ENCODE measurements at places on chromosomes 11 and 22.

DNA sequence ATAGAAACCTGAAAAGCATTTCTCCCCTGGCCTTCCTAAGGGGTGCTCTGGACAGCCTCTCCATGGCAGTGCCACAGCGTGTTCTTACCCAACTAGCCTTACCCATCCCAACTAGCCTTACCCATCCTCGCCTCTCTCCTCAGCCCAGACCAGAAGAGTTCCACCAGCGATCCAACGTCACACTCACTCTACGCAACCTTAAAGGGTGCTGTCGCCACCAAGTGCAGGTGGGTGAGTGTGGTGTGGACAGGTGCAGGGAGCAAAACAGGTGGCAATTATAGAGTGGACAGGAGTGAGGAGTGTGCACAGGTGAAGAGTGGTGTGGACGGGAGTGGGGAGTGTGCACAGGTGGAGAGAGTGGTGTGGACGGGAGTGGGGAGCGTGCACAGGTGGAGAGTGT lies 17.8 kb downstream of the TMEM121B start:
- no peak for DNase-seq

GRCh38 chr11:64852804-64853509 lies 8.5 kb upstream of the CDC42BPG start:
- no peak for DNase-seq

- no peak for DNase-seq
Measured at GRCh38 chr11:74571062-74571399, 21.4 kb upstream of the POLD3 start.

DNA sequence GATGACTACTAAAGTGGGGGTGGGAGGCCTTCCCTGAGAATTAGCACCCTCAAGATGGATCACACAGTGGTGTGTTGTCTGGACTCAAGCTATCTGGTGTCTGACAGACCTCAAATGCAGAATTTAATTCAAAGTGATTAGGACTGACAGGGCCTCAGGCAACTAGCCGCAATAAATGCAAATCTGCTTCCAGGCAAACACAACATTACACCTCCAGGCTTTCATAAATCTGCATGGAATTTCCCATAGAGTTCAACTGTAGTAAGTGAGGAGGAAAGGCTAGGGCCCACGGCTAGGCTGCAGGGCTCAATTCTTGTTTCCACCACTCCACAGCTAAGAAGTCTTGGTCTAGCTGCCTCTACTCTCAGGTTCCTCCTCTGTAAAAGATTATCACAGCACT lies 331.4 kb downstream of the LARGE1 start:
- DNase-seq = no peak

- DNase-seq = no peak
Measured at GRCh38 chr11:67233584-67234190, 32.6 kb upstream of the GRK2 start.

GRCh38 chr11:85947431-85948272 lies 92.5 kb downstream of the CCDC83 start:
- no peak for DNase-seq

GRCh38 chr11:43959321-43959995 lies 17.0 kb downstream of the C11orf96 start:
- no peak for DNase-seq

GRCh38 chr11:130042093-130042591 lies 27.6 kb upstream of the APLP2 start:
- no peak for DNase-seq

GRCh38 chr22:47445716-47446290 lies 683.4 kb downstream of the TBC1D22A start:
- no peak for DNase-seq

DNA sequence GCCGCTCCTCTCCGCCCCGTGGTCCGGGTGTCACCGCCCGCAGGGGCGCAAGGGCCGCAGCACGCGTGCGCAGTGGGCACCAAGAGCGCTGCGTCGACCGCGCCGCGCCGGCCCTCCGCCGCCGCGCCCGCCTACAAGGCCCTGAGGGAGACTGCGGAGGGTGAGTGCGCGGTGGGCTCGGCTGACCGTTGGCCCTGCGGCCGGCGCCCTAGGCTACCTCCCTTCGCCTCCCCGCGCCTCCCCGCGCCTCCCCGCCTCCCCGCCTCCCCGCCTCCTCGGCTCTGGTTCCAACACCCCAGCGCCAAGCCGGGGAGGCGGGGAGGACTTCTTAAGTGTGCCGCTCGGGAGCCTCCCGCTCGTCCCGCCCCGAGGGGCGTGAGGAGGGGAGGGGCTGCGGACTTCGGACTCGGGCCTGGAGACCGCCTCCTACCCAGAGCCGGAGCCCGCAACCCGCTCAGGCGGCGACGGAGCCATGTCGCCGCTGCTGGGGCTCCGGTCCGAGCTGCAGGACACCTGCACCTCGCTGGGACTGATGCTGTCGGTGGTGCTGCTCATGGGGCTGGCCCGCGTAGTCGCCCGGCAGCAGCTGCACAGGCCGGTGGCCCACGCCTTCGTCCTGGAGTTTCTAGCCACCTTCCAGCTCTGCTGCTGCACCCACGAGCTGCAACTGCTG lies at the start of gene AQP11:
Gene AQP11 (plus strand): TSS at position 433 of the 673 bp plus-strand sequence. CDS start 40 bp downstream, at position 473.
- no peak for DNase-seq

DNA sequence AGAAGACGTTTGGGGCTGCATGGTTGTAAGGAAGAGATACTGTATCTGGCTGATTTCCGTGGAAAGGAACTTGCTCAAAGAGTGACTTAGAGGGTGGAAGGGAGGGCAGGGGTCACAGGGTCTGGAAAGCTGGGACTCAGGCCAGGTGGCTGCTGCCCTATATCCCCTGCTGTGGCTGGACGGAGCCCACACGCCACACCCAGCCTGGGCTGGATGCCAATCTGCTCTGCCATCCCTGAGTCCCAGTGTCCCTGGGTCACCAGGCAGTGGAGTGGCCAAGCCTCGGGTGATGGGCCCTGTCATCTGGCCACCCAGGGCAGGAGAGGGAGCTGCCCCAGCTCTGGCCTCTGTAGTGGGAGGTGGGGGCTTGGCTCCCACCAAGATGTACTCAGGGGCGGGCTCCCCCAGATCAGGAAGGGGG lies 26.5 kb upstream of the KRTAP5-7 start:
- no peak for DNase-seq

DNA sequence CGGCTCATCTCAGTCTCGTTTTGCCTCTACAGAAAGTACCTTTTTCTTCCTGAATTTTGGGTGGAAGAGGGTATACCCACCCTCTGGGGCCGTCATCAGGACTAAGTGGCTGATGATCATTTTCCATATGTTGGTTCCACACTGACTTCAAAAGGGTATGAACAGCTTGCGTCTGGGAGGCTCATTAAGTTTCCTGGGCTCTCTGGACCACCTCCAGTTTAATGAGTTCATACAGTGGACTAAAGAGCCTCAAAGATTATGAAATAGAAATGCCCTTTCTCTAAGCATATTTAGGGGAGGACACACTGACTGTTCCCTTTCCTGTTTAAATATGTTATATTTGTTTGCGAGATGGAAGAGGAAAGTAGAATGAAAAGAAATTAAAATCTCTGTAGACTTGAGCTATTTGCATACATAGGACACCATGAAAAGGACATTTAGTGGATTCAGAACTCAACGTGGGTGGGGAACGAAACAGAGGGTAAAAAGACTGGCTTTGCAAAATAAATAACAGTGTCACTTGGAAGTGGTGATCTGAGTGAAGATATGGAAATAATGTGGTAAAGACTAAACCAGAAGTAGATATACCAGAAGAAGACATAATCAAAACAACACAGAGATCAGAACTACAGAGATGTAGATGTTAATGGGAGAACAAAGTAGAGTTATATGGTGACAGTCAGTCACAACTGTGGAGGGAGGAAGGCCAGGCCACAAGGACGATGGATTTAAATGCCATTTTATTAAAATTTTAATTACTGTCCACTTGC lies 18.7 kb downstream of the LDLRAD3 start:
- DNase-seq = no peak

- no peak for DNase-seq
Measured at GRCh38 chr22:47384977-47385376, 622.5 kb downstream of the TBC1D22A start.

DNA sequence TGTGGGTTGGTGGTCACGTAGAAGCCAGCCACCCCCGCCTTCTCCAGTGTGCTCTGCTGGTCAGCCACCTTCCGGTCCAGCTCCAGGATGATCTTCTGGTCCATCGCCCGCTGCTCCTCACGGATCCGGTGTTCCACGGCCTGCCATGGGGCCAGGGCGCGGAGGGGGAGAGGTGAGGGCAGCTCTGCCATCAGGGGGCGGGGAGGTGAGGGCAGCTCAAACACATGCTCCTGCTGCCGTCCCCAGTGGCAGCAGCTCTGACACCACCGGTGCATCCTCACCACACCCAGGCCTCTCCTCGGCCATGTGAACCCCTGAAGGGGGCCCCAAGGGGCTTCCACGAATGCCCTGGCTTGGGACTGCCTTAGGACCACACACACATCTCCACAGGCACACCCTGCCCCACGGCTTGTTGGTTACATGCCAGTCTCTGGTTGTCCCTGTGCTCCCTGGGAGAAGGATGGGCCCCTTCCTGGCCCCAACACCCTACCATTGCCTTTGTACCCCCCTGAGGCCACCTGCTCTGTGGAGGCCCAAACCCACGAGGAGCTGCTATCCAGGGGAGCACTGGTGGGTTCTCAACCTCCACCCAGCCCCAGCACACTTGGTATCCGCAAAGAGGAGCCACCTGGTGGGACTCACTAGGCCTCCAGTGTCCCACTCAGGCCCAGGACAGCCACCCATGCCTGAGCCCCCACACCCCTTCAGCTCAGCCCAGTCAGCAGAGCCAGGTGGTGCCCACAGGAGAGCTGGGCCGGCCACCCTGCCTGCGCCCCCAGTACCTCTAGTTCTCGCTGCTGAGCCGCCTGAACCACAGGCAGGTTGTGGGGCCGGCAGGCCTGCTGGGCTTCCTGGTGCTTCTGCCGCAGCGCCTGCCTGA lies 4.3 kb downstream of the DGCR6L start:
- DNase-seq = no peak

DNA sequence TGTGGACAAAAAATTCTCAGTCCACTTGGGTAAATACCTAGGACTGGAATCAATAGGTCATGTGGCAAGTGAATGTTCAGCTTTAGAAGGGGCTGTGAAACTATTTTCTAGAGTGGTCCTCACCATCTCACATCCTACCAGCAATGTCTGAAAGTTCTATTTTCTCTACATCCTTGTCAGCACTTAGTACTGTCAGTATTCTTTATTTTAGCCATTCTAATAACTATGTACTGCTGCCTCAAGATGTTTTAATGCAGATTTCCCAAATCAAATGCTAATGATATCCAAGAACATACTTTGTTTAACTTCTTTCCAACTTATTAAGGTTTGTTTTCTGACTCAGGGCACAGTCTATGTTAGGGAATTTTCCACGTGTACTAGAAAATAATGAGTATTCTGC lies 317.0 kb downstream of the BRD1 start:
- no peak for DNase-seq

DNA sequence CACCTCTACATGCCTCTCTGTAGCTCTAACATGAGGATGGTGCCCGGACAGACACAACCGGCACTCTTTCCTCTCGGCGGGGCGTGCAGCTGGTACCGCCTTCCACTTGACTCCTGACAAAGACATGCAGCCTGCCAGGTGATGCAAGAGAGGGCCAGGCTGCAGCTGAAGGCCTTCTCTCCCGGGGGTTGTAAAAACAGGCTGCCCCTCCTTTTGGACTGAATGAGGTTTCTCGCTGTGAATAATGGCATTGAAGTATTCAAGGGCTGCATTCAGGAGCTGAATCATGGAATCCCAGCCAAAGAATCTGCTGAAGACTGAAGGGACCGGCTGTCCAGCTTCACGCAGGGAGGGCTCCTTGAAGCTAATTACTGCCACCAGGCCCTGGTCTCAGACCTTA lies 110.9 kb downstream of the GALNT18 start:
- DNase-seq = no peak

DNA sequence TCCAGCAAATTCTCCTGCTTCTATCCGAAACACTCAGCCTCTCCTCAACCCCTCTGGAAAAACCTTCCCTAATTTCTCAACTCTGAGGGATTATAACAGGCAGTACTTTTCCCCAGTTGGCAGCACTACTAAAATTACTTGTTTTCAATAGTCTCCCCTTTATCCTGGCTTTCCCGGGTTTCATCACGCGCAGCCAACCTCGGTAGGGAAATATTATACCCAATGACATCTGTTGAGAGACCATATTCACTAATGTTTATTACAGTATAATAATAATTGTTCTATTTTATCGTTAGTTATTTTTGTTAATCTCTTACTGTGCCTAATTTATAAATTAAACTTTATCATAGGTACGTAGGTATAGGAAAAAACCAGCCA lies 330 bp upstream of the POLD3 start:
- no peak for DNase-seq

DNA sequence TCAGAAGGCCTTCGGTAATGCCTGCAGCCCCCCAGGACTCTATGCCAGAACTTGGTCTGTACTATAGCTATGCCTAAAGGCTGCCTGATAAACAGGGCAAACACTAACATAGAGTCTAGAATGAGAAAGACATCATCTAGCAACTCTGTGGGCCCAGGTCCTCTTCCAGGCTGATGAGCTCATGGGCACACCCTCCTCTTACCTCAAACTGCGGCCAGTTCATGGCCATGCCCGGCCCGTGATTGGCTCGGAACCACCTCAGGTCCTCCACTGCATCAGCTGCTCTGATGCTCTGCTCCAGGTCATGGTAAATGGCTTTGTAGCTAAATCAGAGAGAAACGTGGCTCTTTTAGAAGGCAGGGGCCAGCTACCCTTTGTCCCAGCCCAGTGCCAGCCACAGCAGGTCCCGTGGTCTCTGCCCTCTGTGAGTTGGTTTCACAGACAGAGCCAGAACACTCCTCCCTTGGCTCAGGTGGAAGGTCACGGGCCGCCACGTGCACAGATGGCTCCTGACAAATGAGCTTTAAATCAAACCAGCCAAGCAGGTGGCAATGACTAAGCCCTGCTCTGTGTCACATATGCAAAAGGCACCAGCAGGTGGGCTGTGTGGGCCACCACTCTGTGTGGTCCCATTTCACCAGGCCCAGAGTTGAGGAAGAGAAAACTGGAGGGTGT lies 25.0 kb upstream of the ARFGAP3 start:
- no peak for DNase-seq

DNA sequence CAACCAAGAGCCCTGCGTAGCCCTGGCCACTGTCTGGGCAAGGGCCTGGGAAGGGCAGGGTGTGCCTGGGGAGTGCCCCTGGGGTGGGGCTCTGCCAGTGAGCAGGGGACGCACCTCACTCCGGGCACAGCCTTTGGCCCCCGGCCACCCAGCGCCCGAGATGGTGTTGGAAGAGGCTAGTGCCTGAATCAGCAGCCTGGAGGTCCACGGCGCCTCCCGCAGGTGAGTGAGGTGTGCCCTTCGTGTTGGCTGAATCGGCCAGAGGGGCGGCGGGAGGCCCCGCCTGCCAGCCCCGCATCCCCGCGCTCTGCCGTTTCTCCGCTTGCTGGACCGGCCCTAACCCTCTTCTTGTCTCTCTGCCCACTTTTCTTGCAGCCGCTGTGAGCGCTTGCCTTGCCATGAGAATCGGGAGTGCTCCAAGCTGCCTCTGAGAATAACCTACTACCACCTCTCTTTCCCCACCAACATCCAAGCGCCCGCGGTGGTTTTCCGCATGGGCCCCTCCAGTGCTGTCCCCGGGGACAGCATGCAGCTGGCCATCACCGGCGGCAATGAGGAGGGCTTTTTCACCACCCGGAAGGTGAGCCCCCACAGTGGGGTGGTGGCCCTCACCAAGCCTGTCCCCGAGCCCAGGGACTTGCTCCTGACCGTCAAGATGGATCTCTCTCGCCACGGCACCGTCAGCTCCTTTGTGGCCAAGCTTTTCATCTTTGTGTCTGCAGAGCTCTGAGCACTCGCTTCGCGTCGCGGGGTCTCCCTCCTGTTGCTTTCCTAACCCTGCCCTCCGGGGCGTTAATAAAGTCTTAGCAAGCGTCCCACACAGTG lies 60.1 kb downstream of the FBLN1 start:
- DNase-seq = no peak
